ENCODE measurements at places on chromosomes 1 and 21. TPM values are rescaled to one million over a fixed set of nuclear protein-coding genes. Genes with fewer than 3 reads are reported as not detected.

Gene BACE2
- total RNA-seq, result 33.3 TPM

Gene PDC
- not detected for total RNA-seq

Gene CLCNKA
- under 0.01 TPM for total RNA-seq

Gene LCE3D
- total RNA-seq, result not detected

Gene LINGO4
- total RNA-seq, result not detected

Gene NKAIN1
- 0.33 TPM for total RNA-seq

Gene SEMA6C
- total RNA-seq, result 1.2 TPM

Gene SLAMF9
- total RNA-seq, result not detected

Gene FAM78B
- total RNA-seq, result 0.29 TPM

Gene TMEM200B
- total RNA-seq, result 22.8 TPM

Gene FCRL6
- total RNA-seq, result not detected

Gene LDLRAD1
- total RNA-seq, result not detected

Gene EPHB2
- 47.3 TPM for total RNA-seq

Gene TENT5C
- 2.6 TPM for total RNA-seq

Gene RPTN
- total RNA-seq, result not detected

Gene SPRR3
- total RNA-seq, result not detected

Gene ATF3
- 5.8 TPM for total RNA-seq

Gene IVL
- total RNA-seq, result not detected

Gene OBSCN
- total RNA-seq, result 15.2 TPM

Gene BSND
- not detected for total RNA-seq

Gene KDF1
- not detected for total RNA-seq

Gene GBP6
- 0.15 TPM for total RNA-seq

Gene RIT1
- total RNA-seq, result 33.4 TPM

Gene FAM151A
- not detected for total RNA-seq

Gene ITLN2
- total RNA-seq, result not detected

Gene TEDDM1
- not detected for total RNA-seq

Gene CEP170
- total RNA-seq, result 113 TPM

Gene TDRD5
- total RNA-seq, result not detected
